ENCODE measurements at places on chromosomes 4 and X. TPM values are rescaled to one million over a fixed set of nuclear protein-coding genes. Genes with fewer than 3 reads are reported as not detected.

- no peak for DNase-seq
Observed at GRCh38 chrX:26851981-26852380, 611.2 kb downstream of the PPP4R3C start.

TCP11X2 gene
- total RNA-seq = not detected

CT55 gene
- total RNA-seq = not detected

GRCh38 chrX:23864742-23865326 lies 42.9 kb downstream of the APOO start:
- no peak for DNase-seq

- DNase-seq = no peak
Observed at GRCh38 chrX:31435592-31435991, 363.8 kb upstream of the FTHL17 start.

- DNase-seq = no peak
Observed at GRCh38 chr4:152269448-152270191, 266.3 kb downstream of the FBXW7 start.

DNA sequence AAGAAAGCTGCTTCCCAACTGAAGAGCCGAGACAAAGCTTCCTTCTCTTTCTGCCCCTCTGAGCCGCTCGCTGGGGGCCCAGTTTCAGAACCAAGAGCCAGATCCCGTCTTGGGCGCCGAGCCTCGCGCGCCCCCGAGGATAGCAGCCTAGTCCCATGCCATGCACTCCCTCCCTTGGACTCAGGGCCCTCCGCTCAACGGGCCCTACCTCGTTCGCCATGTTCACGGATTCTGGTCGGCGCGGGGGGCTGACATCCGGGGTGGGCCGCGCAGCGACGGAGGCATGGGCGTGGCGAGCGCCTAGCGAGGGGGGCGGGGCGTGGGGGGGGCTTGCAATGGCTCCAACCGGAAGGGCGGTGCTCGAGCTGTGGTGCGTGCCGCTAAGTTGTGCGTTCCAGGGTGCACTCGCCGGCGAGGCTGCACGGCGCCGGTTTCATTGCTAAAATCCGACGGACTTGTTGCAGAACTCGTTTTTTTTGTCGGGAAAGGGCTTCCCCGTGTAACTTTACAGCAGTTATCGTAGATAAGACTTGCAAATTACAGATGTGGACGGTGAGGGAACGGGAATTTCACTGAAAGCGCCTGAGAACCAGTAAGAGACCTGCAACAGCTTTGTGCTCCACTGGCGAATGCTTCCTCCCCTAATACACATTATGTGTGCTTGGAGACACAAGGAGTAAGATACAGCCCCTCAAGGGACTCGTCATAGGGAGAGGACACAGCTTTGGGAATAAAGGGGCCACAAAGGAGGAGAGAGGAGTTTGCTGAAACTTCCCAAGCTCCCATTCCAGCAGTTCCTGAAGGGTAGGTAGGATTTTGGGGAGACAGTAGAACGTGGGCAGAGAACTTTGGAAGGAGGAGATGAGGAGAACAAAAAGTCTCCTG lies at the start of gene ADH5:
TSS of gene ADH5 (minus strand) at position 308 of the 885 bp plus-strand sequence. CDS start at position 220, 88 bp downstream.
- DNase-seq = peak; percentile 78

DNA sequence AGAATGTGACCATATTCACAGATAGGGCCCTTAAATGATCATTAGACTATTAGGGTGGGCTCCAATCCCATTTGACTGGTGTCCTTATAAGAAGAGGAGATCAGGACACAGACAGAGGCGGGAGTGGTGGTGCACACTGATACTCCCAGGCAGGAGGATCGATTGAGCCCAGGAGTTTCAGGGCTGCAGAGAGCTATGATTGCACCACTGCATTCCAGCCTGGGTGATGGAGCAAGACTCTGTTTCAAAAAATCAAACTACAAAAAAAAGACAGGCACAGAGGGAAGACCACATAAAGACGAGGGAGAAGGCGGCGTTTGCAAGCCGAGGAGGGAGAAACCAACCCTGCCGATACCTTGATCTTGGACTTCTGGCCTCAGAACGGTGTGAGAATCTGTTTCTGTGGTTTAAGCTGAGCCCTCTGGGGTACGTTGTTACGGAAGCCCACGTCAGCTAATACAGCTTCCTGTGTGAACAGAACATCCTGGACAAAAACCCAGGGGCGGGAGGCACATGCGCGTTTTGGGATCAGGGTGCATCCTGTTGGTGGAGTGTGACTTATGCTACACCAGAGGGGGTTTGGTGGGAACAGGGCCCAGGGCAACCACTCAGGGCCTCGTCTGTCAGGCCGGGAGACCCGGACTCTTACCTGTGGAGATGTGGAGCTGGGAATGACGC lies 211.8 kb upstream of the PSAPL1 start:
- DNase-seq = no peak

ZBTB49 gene
- total RNA-seq = 6.0 TPM

SPARCL1 gene
- total RNA-seq = not detected

DNA sequence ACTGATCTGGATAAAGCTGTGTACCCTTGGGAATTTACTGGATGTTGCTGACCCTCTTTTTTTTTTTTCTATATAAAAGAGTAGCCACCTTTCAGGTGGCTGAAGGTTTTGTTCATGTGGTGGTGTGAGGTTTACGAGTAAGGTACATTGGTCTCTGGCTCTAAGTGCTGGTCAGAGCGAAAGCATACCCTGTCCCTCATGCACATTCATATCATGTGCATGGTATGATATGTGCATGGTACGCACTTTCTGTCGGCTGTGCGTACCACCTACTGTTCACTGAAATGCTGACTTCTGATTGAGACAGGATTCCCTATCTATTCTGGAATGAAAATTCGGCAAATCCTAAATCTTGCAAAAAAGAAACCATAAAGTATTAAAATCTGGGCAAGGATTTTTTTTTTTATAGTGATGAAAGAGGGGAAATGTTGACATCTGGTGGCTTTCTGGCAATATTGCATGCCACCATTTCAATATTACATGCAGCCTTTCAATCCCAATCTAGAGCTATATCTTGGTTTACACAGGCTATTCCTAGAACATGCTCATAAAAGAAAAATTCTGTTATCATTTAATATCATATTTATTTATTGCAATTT lies 32.8 kb downstream of the FAM149A start:
- DNase-seq = no peak

DNA sequence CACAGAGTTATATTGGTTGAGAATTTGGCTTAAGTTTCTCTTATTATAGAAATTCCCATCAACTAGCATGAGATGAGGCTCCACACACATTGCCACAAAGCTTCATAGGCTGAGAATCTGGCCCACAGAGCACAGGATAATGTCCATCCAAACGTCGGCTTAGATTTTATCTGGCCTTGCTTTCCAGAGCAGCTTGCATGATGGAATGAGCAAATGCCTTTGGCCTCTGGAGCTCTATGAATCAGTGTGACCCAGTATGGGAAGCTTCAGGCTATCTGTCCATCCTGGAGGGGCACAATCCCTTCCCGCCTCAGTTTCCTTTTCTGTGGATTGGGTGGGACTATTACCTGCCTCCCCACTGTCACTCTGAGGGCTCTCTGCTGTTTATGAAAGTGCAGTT lies 131.5 kb upstream of the NDP start:
- DNase-seq = no peak

DNA sequence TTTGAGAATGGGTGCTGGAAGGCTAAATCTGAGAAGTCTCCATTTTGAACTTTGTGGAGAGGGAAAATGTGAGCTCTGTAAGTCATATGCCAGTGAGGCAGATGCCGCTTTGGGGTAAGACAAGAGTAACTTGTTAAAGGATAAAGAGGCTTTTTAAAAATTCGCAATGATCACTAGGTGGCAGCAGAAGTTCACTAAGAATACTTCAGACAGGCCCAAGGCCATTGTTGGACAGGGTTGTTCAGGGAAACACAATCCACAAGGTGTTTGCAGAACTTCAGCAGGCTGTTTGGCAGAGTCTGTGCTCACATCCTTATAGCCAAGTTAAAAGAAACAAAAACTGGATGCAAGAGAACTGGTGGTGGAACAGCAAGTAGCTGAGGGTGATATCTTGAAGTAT lies 13.7 kb upstream of the PIGA start:
- no peak for DNase-seq

VSIG1 gene
- total RNA-seq = 4.4 TPM

HSFX4 gene
- not detected for total RNA-seq

SASH3 gene
- total RNA-seq = 82.7 TPM

FAM200B gene
- total RNA-seq = 10.6 TPM

DACH2 gene
- total RNA-seq = not detected

EDNRA gene
- 0.12 TPM for total RNA-seq

GRCh38 chr4:152939621-152940020 lies 3.5 kb downstream of the FHDC1 start:
- DNase-seq = no peak

DNA sequence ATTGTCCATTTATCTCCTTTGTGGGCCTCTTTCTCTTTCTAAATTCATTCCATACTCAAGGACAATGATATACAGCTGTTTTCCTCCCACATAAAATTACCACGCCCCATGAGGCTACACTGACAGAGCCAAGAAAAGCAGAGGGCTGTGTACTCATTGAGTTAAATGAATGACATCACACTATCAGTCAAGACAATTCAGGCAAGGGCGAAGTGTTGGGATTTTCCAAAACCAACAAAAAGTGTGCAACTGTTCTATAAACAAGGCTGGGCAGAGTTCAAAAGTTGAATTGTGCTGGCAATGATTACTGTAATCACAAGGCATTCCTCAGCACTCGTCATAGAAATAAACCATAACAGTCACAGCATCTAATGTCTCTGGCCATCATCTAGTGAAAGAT lies 799.6 kb upstream of the DIAPH2 start:
- no peak for DNase-seq

DNA sequence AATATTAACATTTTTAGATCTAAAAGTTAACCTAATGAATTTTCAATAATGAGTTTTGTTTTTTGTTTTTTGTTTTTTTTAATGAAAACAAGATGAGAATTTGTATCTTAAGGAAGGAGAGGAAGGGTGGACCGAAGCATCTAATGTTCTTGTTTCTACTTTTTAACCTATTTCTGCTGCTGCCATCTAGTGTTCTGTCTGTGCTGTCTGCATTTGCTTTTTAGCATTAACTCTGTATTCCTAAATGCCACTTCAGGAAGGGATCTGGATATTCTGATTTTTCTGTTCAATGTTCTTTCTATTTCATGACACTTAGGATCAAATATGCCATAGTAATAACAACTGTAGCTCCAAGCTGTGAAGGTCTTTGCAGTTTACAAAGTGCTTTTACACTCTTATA lies 161.7 kb downstream of the BRWD3 start:
- no peak for DNase-seq
